ENCODE measurements at places on chromosomes 6 and 20.

DNA sequence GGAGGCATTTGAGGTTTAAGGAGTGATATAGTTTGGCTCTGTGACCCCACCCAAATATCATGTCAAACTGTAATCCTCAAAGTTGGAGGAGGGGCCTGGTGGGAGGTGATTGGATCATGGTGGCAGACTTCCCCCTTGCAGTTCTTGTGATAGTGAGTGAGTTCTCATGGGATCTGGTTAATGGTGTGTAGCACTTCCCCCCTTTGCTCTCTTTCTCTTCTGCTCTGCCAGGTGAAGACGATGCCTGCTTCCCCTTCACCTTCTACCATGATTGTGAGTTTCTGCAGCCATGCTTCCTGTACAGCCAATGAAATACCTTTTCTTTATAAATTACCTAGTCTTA lies 1.7 kb upstream of the HDDC2 start:
- DNase-seq: no peak

DNA sequence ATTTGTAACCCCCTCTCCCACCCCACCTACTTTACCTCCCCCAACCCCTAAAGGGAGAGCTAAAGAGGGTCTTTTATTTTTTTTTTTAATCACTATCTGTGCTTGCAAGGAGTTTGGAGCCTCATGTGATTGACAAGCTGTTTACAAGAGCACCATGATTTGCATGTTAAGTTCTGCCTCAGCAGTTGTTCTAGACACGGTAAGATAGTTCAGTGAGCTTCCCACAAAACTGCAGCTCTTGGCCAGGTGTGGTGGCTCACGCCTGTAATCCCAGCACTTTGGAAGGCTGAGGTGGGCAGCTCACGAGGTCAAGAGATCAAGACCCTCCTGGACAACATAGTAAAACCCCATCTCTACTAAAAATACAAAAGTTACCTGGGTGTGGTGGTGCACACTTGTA lies 5.0 kb upstream of the PXDC1 start:
- DNase-seq: no peak

- DNase-seq: no peak
Observed at GRCh38 chr20:3134151-3134550, 25.5 kb downstream of the FASTKD5 start.

- no peak for DNase-seq
Observed at GRCh38 chr6:157260735-157261410, 62.4 kb downstream of the TMEM242 start.

DNA sequence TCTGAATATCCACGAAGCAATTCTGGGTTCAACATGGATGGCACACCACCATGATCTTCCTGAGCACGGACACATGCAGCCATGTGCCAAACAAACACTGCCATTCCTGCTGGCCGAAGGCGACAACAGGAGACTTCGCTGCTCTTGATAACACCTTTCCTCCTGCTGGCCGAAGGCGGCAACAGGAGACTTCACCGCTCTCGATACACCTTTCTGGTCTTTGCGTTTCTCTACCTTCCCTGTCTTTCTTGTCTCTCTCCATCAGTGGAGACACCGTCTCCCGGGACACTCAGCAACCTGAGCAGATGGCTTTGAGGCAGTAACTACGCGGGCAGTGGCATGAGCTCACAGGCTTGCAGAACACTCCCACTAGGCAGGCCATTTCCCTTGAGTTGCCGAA lies 54.9 kb upstream of the MPC1 start:
- DNase-seq: no peak

- no peak for DNase-seq
Observed at GRCh38 chr20:51429144-51429482, 113.4 kb downstream of the NFATC2 start.

DNA sequence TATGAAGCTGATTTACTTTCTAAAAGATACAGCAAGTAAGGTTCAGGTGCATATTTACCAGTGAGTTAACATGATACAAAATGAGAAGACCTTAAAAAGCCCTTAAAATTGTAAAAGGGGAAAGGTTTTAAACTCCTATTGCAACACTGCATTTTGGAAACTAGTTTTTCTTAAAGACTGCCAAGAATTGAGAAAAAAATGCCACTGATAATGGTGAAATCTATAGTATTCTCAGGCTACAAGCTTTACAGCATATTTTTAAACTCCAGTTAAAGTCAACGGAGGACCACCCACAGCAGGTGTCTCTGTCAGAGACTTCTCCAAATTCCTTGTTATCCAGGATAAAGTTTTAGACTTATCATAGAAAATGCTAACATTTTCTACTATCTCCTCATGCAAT lies 53.6 kb downstream of the ELOVL5 start:
- no peak for DNase-seq

DNA sequence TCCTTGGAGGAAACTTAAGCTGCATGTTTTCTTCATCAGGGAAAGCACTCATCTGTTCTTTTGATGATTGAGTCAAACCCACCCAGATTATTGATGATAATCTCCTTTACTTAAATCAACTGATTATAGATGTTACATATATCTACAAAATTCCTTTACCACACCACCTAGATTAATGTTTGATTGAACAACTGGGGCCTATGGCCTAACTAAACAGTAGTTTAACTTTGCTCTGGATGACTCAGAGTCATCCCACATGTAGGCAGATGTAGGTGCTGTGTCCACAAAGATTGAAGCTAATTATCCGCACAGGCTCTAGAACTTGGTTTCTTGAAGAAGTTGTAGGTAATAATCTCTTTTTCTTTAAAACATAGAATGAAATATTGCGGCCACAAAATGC lies 42.2 kb downstream of the PKIB start:
- DNase-seq: no peak

GRCh38 chr20:18404172-18404571 lies 62.7 kb downstream of the DZANK1 start:
- no peak for DNase-seq

DNA sequence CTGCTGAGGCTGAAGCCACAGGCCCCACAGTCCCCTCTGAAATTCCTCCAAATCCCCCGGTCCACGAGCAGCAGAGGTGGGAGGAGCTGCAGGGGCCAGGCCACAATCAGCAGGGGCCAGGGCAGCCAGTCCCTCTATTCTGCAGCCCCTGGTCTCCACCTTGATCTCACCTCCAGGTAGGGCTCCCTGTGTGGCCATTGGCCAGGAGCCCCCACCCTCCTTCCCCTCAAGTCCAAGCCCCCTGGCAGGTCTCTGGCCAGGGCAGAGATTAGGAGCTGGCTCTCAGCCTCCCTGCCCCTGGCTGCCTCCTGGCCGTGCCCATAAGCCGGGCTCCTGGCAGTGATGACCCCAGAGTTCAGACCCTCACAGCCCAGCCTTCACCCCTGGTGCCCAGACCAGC lies 34.7 kb downstream of the YTHDF1 start:
- DNase-seq: no peak

DNA sequence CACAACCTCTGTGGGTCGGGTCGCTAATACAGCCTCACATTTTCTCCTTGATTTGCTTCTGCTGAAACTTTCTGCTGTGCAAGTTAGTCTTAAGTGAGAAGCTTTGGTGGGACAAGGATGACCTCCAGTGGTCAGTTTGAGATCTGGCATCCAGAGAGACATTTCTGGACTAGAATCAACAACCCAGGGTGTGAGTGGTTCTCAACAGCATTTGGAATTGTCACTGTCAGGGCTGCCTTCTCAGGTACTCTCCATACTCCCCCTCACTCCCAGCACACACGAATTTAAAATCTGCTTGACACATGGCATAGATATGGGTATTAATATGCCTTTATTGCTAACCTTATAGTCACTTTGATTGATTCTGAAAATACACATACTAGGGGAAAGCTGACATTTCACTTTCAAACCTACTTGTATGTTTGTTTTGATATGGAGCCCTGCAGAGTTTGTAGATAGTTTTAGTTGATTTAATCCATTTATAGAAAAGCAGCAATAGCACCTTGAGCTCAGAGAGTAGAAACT lies 13.2 kb downstream of the OTOR start:
- no peak for DNase-seq

All from cerebellar nuclear complex (tissue), 1 donor.